Esophagus squamous epithelium (tissue), 5 donors: ENCODE measurements at places on chromosomes 1 and 21. TPM values are rescaled to one million over a fixed set of nuclear protein-coding genes. Genes with fewer than 3 reads are reported as not detected.

DNA sequence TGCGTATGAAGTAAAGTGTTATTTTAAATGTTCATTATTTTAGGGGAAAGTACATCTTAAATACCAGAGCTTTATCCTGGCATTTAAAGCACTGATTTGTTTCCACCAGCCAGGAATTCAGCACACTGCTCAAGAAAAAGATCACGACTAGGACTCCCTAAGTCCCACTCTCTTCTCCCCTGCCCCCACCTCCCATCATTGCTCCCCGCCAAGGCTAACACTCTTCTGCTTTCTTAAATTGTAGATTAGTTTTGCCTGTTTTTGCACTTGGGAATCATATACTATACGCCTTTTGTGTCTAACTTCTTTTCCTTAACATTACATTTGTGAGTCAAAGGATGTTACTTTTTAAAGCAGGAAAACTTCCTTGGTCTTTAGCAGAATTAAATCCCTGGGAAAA lies 37.5 kb upstream of the C1orf105 start:
- no peaks in the 10 kb centered on the region for H3K4me1 ChIP-seq
- no peak overlapping the region for H3K4me3 ChIP-seq
- no peaks in the 10 kb centered on the region for H3K36me3 ChIP-seq
- H3K27me3 ChIP-seq: no peaks in the 10 kb centered on the region

DNA sequence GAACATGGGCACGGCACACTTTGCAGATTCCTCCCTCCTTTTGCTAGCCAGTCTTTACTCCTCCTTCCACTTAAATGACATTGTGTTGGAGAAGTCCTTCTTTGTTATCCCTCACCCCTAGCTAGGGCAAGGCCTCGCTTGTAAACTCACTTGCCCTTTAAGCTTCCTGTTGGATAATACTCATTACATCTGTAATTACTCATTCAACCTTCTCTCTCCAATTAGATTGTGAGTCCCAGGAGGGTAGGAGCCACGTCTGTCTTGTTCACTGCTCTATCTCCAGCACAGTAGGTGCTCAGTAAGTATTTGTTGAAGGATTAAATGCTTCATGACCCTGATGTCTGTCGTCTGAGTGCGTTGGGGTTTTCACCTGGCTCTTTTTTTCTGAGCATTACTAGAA lies 98.7 kb upstream of the USP24 start:
- no peak overlapping the region for H3K27ac ChIP-seq
- DNase-seq: no peak
- no peaks in the 10 kb centered on the region for H3K36me3 ChIP-seq
- no peaks in the 10 kb centered on the region for H3K27me3 ChIP-seq

GRCh38 chr1:44034976-44035716 lies 3.9 kb upstream of the SLC6A9 start:
- no peak overlapping the region for H3K4me3 ChIP-seq
- H3K27me3 ChIP-seq: no peaks in the 10 kb centered on the region
- no peak for DNase-seq
- H3K36me3 ChIP-seq: no peaks in the 10 kb centered on the region
- H3K27ac ChIP-seq: peak overlapping the region; percentile 26

- peaks cover 8% of the 10 kb centered on the region for H3K27me3 ChIP-seq
- no peak overlapping the region for H3K27ac ChIP-seq
- no peaks in the 10 kb centered on the region for H3K36me3 ChIP-seq
- DNase-seq: no peak
These were observed 45.6 kb downstream of the RHBG start for GRCh38 chr1:156414461-156415064.

DNA sequence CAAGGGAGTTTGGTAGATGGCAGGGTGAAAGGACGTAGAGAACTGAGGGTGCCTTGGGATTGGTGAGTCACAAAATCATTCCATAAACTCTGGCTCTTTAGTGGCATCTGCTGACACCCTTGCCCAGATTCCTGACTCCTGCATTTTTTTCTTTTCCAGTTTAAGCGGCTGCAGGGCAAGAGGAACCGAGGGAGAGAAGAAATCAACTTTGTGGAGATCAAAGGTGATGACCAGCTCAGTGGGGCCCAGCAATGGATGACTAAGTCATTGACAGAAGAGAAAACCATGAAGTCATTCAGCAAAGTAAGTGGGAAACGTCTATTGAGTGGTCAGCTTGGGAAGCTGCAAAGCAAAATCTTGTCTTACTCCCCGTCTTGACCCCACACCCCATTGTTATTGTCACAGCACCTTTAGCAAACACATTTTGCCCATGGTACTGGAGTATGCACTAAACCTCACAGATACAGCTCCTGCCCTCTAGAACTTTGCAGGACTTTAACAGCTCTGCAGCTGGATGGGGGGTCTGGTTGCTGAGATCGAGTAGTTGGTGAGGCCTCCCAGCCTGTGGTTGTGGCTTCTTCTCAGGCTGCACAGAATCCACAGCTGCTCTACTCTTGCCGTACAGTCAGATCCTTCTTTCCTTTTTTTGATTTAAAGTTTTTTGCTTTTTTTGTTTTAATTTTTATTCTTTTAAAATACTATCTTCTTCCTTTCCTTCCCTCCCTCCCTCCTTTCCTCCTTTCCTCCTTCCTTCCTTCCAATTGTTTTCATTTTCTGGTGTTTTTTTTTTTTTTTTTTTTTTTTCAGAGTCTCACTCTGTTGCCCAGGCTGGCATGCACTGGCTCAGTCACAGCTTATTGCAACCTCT lies 21.9 kb downstream of the SH2D2A start:
- H3K4me1 ChIP-seq: no peaks in the 10 kb centered on the region
- no peak for DNase-seq
- H3K27me3 ChIP-seq: no peaks in the 10 kb centered on the region

DNA sequence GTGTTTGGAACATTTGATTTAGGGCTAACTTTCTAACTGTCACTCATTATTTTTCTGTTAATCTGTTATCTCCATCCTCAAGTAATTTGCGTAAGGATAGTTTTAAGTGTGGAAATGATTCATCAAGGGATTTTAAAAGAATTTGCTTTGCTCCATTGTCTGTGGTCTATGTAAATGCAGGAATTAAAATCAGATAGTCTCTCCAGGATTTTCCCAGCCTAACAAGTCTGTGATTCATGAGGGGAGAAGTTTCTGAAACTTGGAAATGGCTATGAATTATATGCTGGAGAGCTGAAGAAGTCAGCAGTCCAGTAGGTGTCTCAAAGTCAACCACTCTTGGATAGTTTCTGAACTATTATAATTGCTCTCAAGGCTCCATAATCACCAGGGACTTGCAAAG lies 264.5 kb downstream of the MRPL39 start:
- H3K27ac ChIP-seq: no peak overlapping the region
- no peak for DNase-seq
- H3K4me3 ChIP-seq: no peak overlapping the region

DNA sequence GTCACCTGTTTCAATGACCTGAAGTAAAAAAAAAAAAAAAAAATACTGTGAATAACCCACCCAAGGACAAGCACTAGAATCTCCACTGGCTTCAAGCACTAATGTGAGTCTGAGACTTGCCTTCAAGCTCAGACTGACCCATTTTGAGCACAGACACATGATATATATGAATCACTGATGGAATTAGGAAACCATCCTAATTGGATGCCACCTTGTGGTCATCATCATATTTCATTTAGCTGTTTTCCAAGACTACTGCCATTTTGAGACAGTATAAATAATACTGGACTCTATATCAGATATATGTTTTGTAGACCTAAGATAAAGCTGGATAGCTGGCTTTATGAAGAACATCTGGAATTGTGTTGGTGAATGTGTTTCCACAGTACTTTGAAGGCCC lies 1232.0 kb downstream of the KCNT2 start:
- H3K4me1 ChIP-seq: no peaks in the 10 kb centered on the region
- H3K4me3 ChIP-seq: no peak overlapping the region
- no peak overlapping the region for H3K27ac ChIP-seq
- no peaks in the 10 kb centered on the region for H3K27me3 ChIP-seq

GRCh38 chr21:44760376-44760775 lies 41.2 kb downstream of the UBE2G2 start:
- no peak overlapping the region for H3K27ac ChIP-seq
- DNase-seq: no peak
- H3K4me3 ChIP-seq: no peak overlapping the region
- peaks cover 17% of the 10 kb centered on the region for H3K4me1 ChIP-seq

DNA sequence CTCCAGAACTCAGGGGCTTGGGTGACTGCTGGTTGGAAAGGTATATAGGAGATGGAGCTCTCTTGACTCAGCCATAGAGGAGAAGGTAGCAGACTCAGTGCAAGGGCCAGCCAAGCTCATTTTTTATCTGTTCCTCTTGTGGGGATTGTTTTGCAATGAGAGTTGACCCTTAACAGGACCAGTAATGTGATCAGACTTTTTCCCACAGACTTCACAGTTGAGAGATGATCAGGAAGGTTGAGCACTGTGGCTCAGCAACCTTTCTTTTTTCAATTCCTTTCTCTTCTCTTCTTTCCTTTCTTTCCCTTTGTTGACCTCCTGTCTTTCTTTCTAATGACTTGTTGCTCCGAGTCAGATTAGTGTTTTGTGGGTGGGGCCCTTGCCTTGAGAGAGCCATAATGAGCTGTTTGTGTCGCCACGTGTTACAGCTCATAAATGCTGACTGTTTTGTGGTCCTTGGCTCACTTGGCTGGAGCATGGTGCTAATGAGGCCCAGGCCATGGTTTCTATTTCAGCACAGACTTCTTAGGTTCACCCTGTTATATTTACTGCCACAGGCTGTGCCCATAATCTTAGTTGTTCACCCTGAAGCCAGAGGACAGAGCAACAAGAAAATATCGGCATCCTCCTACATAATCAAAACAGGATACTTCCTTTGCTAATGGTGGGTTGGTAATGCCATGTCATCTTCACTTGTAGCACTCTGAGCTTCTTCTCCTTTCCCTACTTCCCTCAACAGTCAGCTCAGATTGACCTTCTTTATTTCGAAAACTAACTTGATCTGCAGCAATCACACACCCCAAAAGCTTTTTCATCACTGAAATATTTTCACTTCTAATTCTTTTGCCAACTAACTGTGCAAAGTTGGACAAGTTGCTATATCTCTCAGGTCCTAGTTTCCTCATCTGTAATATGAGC lies 13.9 kb downstream of the ADAM30 start:
- H3K4me3 ChIP-seq: no peak overlapping the region
- H3K4me1 ChIP-seq: no peaks in the 10 kb centered on the region
- no peak overlapping the region for H3K27ac ChIP-seq
- DNase-seq: no peak
- H3K36me3 ChIP-seq: no peaks in the 10 kb centered on the region
- peaks cover 17% of the 10 kb centered on the region for H3K27me3 ChIP-seq

DNA sequence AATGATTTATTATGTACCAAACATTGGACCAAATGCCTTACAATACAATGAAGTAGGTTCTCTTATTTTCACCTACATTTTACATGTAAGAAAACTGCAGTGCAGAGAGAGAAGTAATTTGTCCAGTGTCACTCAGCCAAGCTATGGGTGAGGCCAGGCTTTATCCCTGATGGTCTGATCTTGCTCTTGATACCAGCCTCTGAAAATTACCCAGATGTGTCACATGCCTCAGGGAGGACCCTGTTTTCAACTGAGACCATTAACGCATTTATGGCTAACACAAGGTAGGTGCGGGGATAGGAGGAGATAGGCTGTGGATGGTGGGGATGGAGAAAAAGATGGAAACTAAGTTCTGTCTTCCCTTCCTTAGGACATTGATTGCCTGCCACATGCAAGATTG lies 56.9 kb downstream of the NGF start:
- H3K4me3 ChIP-seq: no peak overlapping the region
- H3K27me3 ChIP-seq: no peaks in the 10 kb centered on the region
- H3K36me3 ChIP-seq: no peaks in the 10 kb centered on the region
- DNase-seq: no peak
- no peaks in the 10 kb centered on the region for H3K4me1 ChIP-seq
- peak overlapping the region; percentile 88 for H3K27ac ChIP-seq

DNA sequence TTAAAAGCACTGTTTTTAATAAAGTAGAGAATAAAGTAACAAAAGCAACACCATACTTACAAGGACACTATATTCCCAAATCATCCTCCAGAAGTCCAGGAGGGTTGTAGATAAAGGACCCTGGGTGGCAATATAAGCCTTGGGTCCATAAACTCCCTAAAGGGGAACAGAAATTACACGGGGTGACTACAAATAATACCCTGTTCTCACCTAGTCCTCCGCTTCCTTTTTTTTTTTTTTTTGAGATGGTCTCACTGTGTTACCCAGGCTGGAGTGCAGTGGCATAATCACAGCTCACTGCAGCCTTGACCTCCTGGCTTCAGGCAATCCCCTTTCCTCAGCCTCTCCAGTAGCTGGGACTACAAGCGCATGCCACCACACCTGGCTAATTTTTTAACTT lies 13.1 kb downstream of the PTPN22 start:
- no peaks in the 10 kb centered on the region for H3K36me3 ChIP-seq
- no peaks in the 10 kb centered on the region for H3K27me3 ChIP-seq
- no peak for DNase-seq

NBPF4 gene
- 0.41 TPM for total RNA-seq

CNKSR1 gene
- total RNA-seq: 17.8 TPM

ADORA3 gene
- total RNA-seq: 5.2 TPM

PPP2R5A gene
- total RNA-seq: 57.5 TPM
